ENCODE measurements at places on chromosomes 11 and 22. TPM values are rescaled to one million over a fixed set of nuclear protein-coding genes. Genes with fewer than 3 reads are reported as not detected.

DDI1 gene
- total RNA-seq, result not detected

FAM180B gene
- 0.24 TPM for total RNA-seq

CAPRIN1 gene
- 170 TPM for total RNA-seq

DRAP1 gene
- total RNA-seq, result 145 TPM

APLNR gene
- total RNA-seq, result not detected

ASRGL1 gene
- total RNA-seq, result 5.1 TPM

PPARA gene
- 14.8 TPM for total RNA-seq

RIMBP3C gene
- total RNA-seq, result 0.19 TPM

SPON1 gene
- 0.16 TPM for total RNA-seq

CYB5R2 gene
- total RNA-seq, result 14.8 TPM

TEX12 gene
- total RNA-seq, result not detected

ZW10 gene
- 13.7 TPM for total RNA-seq

CST6 gene
- 0.79 TPM for total RNA-seq

GTF2H1 gene
- total RNA-seq, result 47.4 TPM

NXPE4 gene
- not detected for total RNA-seq

PARVG gene
- total RNA-seq, result 74.9 TPM

TSG101 gene
- 48.3 TPM for total RNA-seq

DNA sequence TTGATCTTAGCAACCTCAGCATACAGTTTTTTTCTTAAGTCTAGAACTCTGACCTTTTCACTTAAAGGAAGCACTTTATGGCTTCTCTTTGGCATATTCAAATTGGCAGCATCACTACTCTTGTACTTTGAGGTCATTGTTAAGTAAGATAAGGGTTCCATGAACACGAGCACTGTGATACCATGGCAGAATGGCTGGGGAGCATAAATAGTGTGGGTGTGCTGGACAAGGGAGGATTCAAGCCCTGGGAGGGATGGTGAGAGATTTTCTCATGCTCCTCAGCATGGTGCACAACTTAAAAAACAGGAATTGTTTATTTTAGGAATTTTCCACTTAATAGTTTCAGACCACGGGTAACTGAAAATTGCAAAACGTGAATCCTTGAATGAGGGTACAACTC lies 111.4 kb downstream of the ATXN10 start:
- no peak for DNase-seq
- no peak overlapping the region for H3K4me3 ChIP-seq
- no peaks in the 10 kb centered on the region for H3K4me1 ChIP-seq
- H3K27ac ChIP-seq, result no peak overlapping the region
- peaks cover 4% of the 10 kb centered on the region for H3K36me3 ChIP-seq
- H3K27me3 ChIP-seq, result no peaks in the 10 kb centered on the region

DNA sequence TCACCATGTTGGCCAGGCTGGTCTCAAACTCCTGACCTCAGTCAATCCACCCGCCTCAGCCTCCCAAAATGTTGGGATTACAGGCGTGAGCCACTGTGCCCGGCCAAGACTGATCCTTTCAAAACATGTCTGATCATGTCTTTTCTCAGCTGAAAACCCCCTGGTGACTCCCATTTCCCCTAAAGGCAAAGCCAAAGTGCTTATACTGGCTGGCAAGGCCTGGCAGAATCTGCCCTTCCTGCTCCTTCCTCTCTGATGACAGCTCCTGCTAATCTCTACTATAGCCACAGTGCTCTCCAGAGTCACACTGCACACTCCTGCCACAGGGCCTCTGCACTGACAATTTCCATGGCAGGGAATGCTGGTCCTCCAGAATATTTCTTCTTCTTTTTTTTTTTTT lies 2.6 kb upstream of the MCHR1 start:
- DNase-seq, result no peak
- H3K4me1 ChIP-seq, result peaks cover 12% of the 10 kb centered on the region
- H3K36me3 ChIP-seq, result no peaks in the 10 kb centered on the region

DNA sequence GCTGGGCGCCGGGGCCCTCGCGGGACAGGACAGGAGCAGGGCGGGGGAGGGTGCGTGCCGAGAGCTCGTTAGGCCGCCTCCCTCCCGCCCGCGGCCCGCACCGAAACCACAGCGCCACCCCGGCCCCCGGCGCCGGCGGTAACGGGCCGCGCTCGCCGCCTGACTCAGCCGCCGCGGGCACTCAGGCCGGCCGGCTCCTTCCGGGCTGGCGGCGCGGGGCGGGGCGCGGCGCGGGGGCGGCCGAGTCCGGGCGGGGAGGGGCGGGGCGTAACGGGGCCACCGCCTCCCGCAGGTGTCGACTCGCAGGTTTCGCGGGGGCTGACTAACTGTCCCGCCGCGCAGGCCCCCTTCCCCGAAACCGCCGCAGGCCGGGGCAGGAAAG lies at the start of gene AP5B1:
AP5B1 (minus strand) TSS at position 207 of the 382 bp plus-strand sequence. CDS start 385 bp downstream, outside the sequence.
- no peaks in the 10 kb centered on the region for H3K36me3 ChIP-seq
- peaks cover 33% of the 10 kb centered on the region for H3K4me1 ChIP-seq
- H3K27me3 ChIP-seq, result peaks cover 31% of the 10 kb centered on the region
- peak; percentile 84 for DNase-seq

GRCh38 chr11:65857500-65857852 lies 504 bp downstream of the CFL1 start:
- peak overlapping the region; percentile 97 for H3K4me3 ChIP-seq
- H3K36me3 ChIP-seq, result peaks cover 24% of the 10 kb centered on the region
- H3K4me1 ChIP-seq, result peaks cover 59% of the 10 kb centered on the region
- H3K27ac ChIP-seq, result no peak overlapping the region

DNA sequence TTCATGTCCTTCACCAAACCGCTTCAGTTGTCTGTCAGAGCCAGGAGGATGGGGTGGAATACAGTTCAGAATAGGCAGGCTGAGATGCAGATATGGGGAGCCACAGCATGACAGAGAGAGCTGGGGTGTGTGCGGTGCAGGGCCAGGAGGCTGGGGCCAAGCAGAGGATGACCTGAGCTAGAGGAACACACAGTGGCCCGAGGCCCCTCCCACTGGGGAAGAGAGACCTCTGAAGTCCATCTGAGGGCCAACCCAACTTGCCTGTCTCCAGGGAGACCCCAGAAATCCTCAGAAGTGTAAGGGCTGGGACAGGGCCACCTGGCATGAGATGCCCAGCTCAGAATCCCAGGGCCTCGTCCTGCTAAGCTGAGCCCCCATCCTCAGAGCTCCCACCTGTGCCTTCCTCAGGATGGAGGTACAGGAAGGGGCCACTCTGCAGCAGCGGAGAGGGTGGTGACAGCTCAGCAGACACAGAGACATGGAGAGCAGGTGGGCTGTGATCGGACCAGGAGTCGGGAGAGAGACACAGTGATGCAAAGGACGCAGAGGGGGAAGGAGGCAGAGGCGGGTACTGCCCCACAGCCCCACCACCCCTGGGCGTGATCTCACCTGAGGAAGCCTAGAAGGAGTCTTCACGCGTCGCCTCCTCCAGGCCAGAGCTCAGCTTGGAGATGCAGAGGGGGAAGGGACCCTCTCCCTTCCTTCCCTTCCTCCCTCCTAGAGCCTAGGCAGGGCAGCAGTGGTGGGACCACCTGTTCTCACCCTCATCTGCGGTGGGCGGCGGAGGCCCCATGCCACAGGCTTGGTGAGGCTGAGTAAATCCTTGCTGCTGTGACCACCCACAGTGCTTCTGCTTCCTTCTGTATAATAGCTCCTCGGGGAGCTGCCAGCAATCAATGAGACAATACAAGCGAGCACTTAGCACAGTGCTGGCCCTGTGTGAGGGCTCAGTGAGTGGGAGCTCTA lies 9.1 kb upstream of the TUB start:
- H3K27ac ChIP-seq, result no peak overlapping the region
- peaks cover 15% of the 10 kb centered on the region for H3K4me1 ChIP-seq
- no peak for DNase-seq
- no peaks in the 10 kb centered on the region for H3K36me3 ChIP-seq

DNA sequence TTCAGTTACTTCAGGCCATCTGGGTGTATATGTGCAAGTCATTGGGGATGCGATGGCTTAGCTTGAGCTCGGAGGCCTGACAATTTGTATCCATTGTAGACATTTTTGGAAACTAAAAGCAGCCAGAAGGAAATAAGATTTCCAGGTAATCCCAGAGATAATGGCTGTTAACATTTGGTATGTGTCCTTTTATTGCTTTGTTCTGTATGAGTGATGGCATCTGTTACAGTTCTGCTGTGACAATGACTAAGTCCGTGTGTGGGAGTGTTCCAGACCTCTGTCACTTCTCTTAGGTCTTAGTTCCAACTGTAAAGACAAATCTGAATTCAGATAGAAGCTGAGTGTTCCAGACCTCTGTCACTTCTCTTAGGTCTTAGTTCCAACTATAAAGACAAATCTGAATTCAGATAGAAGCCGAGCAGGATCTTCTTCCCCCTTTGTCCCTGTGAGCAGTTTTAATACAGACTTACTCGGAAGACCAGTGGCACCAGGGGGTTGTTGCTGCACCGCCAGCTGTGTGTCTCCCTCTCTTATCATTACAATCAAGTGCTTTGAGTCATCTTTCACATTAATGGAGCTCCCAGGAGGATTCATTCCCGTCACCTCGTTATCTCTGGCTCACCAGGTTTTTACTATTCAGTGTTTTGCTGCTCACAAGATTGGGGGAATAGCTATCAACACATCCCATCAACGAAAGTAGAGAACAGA lies 190.9 kb upstream of the SORL1-AS1 start:
- H3K4me1 ChIP-seq, result no peaks in the 10 kb centered on the region
- no peak for DNase-seq
- no peak overlapping the region for H3K27ac ChIP-seq

DNA sequence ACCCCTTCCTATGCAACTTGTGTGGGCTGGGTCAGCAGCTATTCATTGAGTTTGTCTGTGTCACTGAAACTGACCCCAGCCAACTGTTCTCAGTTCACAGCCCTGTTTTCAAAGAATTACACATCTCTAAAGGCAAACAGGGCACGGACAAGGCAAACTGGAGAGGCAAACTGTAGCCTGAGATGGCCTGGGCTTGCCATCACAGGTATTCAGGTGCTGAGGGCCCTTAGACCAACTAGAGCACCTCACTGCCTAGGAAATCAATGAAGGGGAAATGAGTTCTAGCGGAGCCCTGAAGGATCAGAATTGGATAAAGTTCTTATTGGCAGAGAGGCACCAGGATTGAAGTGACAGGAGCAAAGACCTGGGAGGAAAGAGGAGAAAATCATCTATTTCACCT lies 24.0 kb downstream of the PIK3IP1 start:
- peaks cover 13% of the 10 kb centered on the region for H3K4me1 ChIP-seq
- no peaks in the 10 kb centered on the region for H3K27me3 ChIP-seq
- no peak for DNase-seq
- H3K4me3 ChIP-seq, result no peak overlapping the region
- H3K27ac ChIP-seq, result no peak overlapping the region

- no peaks in the 10 kb centered on the region for H3K4me1 ChIP-seq
- no peak overlapping the region for H3K4me3 ChIP-seq
- no peak overlapping the region for H3K27ac ChIP-seq
- no peaks in the 10 kb centered on the region for H3K27me3 ChIP-seq
- no peaks in the 10 kb centered on the region for H3K36me3 ChIP-seq
Measured at GRCh38 chr11:132256528-132257279, 886.3 kb downstream of the NTM start.

- no peak for DNase-seq
- no peaks in the 10 kb centered on the region for H3K36me3 ChIP-seq
- H3K27me3 ChIP-seq, result peaks cover 18% of the 10 kb centered on the region
- H3K4me3 ChIP-seq, result no peak overlapping the region
Measured at GRCh38 chr11:71339396-71339881, 87.1 kb upstream of the SHANK2 start.

- peaks cover 42% of the 10 kb centered on the region for H3K4me1 ChIP-seq
- peak overlapping the region; percentile 97 for H3K4me3 ChIP-seq
- H3K27me3 ChIP-seq, result no peaks in the 10 kb centered on the region
Measured at GRCh38 chr22:31160328-31160978, 471 bp downstream of the RNF185 start.

- H3K27me3 ChIP-seq, result peaks cover 29% of the 10 kb centered on the region
- no peaks in the 10 kb centered on the region for H3K4me1 ChIP-seq
- DNase-seq, result peak; percentile 4
- no peaks in the 10 kb centered on the region for H3K36me3 ChIP-seq
- no peak overlapping the region for H3K4me3 ChIP-seq
Measured at GRCh38 chr11:18171377-18172000, 1.1 kb upstream of the MRGPRX4 start.

DNA sequence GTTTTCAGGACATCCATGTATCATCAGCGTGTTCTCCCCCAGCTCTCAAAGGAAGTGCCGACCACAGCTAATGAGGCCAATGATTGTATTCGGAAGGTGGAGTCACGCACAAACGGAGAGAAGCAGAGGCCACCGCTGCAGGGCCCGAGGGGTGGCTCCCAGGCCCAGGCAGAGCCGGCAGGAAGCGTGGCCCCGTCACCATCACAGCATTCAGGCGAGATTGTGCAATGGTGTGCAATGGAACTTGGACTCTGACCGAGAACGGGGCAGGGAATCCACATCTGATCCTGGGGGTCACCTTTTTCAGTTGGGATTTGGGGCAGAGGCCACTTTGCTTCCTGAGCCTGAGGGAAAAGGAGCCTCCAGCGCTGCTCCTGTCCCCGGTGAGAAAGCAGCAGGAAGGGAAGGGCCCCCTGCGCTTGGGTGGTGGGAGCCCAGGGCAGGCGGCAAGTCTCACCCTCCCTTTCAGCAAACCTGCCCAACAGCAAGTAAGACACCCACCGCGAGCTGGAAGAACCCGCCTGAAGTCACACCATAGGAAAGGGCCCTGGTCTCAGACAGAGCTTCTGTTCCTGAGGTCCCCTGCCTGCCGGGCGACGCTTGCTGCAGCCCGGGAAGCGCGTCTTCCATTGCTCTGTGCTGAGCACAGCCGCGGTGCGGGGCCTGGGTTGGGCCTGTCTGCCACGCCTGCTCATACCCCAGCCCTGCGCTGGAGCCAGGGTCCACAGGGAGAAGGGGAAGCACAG lies 1430.7 kb downstream of the BRD1 start:
- H3K4me3 ChIP-seq, result no peak overlapping the region
- no peaks in the 10 kb centered on the region for H3K27me3 ChIP-seq
- no peaks in the 10 kb centered on the region for H3K4me1 ChIP-seq
- no peak overlapping the region for H3K27ac ChIP-seq

DNA sequence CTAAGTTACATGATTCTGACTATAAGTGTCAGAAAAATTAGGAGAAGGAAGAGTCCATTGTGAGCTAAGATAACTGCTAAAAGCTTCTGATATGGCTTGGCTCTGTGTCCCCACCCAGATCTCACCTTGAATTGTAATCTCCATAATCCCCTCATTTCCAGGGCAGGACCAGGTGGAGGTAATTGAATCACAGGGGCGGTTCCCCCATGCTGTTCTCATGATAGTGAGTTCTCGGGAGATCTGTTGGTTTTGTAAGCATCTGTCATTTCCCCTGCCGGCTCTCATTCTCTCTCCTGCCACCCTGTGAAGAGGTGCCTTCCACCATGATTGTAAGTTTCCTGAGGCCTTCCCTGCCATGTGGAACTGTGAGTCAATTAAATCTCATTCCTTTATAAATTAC lies 230.2 kb downstream of the OPCML start:
- no peak overlapping the region for H3K4me3 ChIP-seq
- no peaks in the 10 kb centered on the region for H3K27me3 ChIP-seq
- DNase-seq, result no peak
- no peaks in the 10 kb centered on the region for H3K36me3 ChIP-seq
- no peak overlapping the region for H3K27ac ChIP-seq

DNA sequence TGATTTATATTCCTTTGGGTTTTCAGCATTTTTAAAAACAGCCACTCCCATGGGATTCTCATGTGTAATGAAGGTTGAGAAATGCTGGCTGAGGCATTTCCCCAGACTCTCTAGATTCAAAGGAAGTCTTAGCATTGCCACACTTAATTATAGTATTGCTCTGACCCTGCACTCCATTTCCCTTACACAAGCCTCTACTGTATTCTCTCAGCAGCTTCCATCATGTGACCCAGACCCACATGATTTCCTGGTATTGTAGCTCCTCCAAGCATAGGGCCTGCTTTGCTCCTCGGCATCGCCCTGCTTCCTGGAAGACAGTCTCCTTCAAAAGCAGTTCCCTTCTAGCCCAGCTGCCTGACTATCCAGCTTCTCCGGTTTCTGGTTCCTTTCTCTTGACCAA lies 261.5 kb downstream of the LARGE1 start:
- H3K27ac ChIP-seq, result peak overlapping the region; percentile 43
- H3K4me1 ChIP-seq, result no peaks in the 10 kb centered on the region
- no peak for DNase-seq
- no peaks in the 10 kb centered on the region for H3K36me3 ChIP-seq

Measured in activated T-cell treated with anti-CD3 and anti-CD28 coated beads, Interleukin-2, amount 50 U/mL, for 72 hours (primary cell).